ENCODE measurements at places on chromosomes 3 and 15.
A peak's percentile ranks its signal among the peaks of the same experiment; 100 is the strongest.

DNA sequence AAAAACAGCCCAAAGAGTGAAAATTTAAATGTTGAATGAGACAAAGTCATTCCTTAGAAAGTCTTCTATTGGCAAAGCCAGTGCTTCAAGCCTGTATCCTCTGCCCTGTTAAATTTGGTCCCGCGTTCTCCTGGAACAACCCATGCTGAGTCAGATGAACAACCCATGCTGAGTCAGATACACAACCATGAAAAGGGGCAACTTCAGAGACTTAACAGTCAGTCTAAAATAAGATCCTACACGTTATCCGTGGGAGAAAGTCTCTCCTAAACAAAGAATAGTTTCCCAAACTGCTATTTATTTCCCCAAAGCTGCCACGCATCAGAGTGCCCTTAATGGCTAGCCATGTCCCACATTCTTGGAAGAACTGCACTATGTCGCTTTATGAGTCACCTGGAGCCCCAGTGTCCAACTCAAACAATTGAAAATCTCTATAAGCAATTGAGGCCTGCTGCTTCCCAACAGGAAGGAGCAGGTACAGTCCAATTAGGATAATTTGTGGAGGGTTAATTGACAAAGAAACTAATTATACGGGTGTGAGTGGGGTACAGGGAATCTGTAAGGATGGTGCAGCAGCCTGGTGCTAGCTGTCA, 66.1 kb downstream of the WHAMM start:
- DNase-seq: peak; percentile 74

DNA sequence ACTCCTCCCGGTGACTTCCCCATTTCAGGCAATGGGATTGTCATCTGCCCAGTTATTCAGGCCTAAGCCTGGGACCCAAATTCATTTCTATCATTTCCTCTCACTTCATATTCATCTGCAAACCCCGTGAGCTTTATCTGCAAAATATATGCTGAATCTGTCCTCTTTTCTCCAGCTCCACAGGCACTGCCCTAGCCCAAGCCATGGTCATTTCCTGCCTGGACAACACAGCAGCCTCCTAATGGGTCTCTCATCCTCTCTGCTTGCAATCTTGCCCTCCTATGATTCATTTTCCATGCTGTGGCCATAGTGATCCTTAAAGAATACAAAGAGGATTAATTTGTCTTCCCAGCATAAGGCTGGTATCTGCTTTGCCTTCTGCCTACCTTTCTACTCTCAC, 6.1 kb downstream of the RBP2 start:
- DNase-seq: no peak

GRCh38 chr3:100602506-100603444, 6.6 kb upstream of the ADGRG7 start:
- DNase-seq: peak; percentile 36

DNA sequence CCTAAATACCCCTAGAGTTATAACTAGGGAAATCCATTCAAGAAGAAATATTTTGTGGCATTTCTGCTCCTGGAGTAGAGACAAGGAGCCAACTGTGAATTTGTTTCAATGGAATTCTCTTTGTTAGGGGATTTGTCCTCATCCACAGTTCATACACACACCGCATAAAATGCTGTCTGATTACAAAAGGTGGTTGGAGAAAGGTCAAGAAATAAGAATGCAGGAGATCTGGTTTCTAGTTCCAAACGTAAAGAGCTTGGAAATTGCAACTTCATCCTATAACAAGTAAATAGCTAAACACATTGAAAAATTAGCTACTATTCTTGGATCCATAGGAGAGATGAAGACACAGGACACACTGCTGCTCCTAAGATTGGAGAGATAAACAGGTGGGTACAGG, 66.3 kb upstream of the NEDD4 start:
- no peak for DNase-seq

- DNase-seq: peak; percentile 35
These were observed 148.4 kb downstream of the APBA2 start for GRCh38 chr15:29034151-29034550.

Data from ELR (cell line).